Stimulated activated CD4-positive, alpha-beta T cell treated with anti-CD3 and anti-CD28 coated beads, Interleukin-1b, Interleukin-23, amount 100 ng/mL, for 48 hours (primary cell): ENCODE measurements at places on chromosomes 16 and 17.

GRCh38 chr16:30533748-30534367 lies 800 bp downstream of the ZNF747 start:
- DNase-seq = peak; percentile 30

- no peak for DNase-seq
Observed at GRCh38 chr17:38914741-38915638, 10.4 kb upstream of the LASP1NB start.

GRCh38 chr16:83794860-83795554 lies 12.8 kb upstream of the HSBP1 start:
- DNase-seq = no peak

GRCh38 chr16:78195797-78196196 lies 96.3 kb downstream of the WWOX start:
- DNase-seq = no peak

DNA sequence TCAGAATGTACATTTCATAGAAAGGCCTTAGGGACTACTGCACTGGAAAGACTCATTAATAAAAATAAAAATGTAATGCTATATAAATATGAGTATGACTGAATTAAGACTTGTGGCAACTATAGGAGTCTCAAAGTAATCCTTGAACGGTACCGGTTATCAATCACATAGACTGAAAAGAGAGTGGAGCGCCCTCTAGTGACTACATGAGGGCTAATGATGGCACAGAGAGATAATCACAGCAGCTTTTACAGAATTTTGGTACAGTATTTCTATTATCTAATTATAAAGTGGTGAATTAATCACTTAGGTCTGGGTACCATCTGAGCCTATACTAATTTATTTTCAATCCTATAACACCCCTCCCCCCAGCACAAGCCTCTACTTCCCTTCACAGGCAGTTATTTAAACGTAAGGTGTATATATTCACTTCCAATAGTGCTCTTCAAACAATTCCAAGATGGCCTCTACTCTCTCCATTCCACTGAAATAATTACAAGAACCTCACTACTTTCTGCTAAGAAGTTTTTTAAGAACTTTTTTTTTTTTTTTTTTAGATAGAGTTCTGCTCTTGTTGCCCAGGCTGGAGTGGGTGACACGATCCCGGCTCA lies 40.7 kb upstream of the ANKFY1 start:
- DNase-seq = peak; percentile 31

- no peak for DNase-seq
Observed at GRCh38 chr16:46582313-46582712, 38.9 kb downstream of the SHCBP1 start.

GRCh38 chr17:41463746-41464145 lies 3.4 kb downstream of the KRT32 start:
- DNase-seq = no peak

- no peak for DNase-seq
Observed at GRCh38 chr17:16988749-16989229, 16.9 kb upstream of the TNFRSF13B start.

- DNase-seq = no peak
Observed at GRCh38 chr17:3678821-3679530, 10.4 kb downstream of the EMC6 start.

- DNase-seq = no peak
Observed at GRCh38 chr16:11585460-11586377, 1.0 kb downstream of the LITAF start.

- DNase-seq = no peak
Observed at GRCh38 chr17:59315866-59316265, 15.6 kb upstream of the YPEL2 start.

DNA sequence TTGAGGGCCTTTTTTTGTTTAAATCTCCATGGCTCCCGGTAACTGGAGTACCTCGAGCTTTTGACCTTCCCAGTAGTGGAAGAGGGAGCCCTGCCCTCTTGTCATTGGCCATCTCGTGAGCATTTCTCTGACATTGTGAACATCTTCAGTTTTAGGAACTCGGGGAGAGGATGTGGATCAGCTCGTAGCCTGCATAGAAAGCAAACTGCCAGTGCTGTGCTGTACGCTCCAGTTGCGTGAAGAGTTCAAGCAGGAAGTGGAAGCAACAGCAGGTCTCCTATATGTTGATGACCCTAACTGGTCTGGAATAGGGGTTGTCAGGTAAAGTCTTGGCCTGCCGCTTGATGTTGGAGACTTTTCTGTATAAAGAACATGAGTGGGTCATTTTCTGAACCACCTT lies 24.3 kb downstream of the NTAN1 start:
- no peak for DNase-seq

- DNase-seq = no peak
Observed at GRCh38 chr16:78984887-78985464, 615.6 kb downstream of the MAF start.

DNA sequence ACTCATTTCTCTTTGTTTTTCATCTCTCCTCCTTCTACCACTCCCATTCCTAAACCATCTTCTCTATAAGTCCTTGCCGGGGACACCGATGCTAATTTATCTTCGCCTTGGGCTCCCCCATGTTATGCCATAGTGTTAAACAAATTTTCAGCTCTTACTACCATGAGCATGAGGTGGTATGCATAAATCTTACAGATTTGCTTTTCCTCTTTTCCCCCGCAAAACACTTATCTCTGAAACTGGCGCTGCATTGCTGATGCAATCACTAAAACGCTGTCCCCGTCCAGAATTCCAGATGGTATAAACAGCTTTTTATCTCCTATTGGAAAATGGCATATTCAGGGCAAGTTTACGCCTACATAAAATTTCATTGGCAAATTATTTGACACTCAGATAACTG lies 673.6 kb upstream of the CDH8 start:
- DNase-seq = no peak

GRCh38 chr16:22721511-22722100 lies 92.4 kb upstream of the HS3ST2 start:
- no peak for DNase-seq

DNA sequence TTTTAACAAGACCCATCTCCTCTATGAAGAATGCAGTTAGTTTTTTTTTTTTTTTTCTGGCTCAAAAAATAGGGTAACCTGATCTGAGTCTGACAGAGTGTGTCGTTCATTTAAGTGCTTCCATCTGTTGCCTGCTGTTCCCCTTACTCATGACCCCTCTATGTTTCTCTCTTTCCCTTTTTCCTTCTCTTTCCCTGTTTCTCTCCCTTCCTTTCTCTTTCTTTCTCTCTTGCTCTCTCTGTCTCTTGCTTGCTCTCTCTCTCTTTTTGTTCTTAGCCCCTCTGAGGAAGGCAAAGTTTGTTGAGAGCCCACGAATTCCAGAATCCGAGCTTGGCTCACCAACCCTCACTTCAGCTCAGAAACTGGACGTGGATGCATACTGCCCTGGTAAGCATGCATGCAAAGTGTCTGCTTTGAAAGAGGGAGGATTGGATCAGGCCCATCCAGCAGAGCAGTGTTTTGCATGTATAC lies 185.0 kb downstream of the TANC2 start:
- no peak for DNase-seq

GRCh38 chr17:49573510-49574322 lies 2.0 kb upstream of the NXPH3 start:
- no peak for DNase-seq

- peak; percentile 92 for DNase-seq
Observed at GRCh38 chr17:74748529-74749278, at the start of gene NHERF1. NHERF1 (plus strand) TSS chr17:74748628; CDS start chr17:74748847, 219 bp downstream.

GRCh38 chr17:10518271-10519037 lies at the start of gene MYH1:
MYH1 (minus strand) TSS chr17:10518542; CDS start chr17:10516642, 1,900 bp downstream.
- no peak for DNase-seq

DNA sequence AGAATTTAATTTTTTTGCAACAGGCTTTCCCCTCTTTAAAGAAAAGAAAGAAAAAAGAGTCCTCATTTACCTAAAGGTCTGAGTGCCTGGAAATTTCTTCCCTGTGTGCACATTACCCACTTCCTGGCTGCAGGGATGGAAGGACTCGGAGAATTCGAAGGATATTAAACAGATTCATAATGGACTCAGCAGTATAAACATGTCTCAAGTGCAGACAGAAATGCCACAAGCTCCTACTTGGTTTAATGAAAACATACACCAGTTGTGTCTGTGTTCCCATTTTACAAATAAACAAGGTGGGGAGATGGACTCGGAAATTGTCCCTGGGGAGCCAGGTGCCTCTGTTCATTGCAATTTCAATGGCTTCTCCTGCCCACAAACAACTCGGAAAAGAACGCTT lies 47.2 kb downstream of the MEOX1 start:
- DNase-seq = no peak

DNA sequence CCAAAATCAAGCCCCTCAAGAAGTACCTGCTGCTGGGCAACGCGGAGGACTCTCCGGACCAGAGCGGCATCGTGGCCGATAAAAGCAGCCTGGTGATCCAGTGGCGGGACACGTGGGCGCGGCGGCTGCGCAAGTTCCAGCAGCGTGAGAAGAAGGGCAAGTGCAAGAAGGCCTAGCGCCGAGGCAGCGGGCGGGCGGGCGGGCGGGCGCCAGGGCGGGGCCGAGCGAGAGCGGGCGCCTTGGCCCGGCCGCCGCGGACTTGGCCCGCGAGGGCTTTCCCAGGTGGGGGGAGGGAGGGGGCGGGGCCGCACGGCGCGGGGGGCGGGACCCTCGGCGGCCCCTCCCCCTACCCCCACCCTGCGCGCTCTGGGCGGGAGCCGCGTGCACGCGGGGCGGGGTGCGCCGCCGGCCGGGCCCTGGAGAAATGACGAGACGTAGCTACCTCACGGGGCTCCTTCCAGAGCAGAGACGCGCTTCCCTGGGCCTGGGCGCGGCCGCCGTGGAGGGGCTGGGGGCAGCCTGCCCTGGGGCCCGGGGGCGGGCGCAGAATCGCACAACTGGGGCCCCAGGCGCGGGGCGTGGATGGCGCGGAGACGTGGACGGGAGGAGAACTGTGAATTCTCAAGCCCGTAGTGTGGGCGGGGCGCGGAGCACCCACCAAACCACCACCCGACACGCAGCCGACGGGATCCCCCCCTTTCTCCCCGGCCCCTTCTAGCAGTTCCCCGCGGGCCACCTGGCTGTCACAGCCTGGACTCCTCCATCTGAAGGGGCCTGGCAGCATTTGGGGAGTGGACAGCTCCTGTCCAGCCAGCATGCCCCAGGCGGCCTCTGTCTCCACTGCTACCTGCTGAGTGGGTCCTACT lies 218.7 kb downstream of the NTN1 start:
- peak; percentile 69 for DNase-seq

GRCh38 chr17:60169921-60170817 lies 20.4 kb downstream of the CA4 start:
- DNase-seq = no peak
